Ureter (tissue), 1 donor: ENCODE measurements at places on chromosomes 3 and 15.

DNA sequence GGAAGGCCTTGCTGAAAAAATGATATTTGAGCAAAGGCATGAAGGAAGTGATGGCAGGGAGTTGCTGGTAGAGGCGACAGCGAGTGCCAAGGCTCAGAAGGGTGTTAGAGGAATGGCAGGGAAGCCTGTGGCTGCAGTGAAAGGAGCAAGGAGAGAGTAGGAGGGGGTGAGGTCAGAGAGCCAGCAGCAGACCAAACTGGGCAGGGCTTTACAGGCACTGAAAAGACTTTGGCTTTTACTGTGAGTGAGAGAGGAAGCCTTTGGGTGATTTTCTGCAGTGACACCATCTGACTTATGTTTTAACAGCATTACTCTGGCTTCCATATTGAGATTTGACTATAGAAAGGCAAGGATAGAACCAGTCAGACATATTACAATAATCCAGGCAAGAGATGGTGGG, 11.4 kb downstream of the TICRR start:
- DNase-seq, result no peak

- no peak for DNase-seq
Observed at GRCh38 chr15:39497016-39497758, 83.7 kb upstream of the THBS1 start.

GRCh38 chr3:177499779-177500423, 302.6 kb upstream of the TBL1XR1 start:
- DNase-seq, result no peak

DNA sequence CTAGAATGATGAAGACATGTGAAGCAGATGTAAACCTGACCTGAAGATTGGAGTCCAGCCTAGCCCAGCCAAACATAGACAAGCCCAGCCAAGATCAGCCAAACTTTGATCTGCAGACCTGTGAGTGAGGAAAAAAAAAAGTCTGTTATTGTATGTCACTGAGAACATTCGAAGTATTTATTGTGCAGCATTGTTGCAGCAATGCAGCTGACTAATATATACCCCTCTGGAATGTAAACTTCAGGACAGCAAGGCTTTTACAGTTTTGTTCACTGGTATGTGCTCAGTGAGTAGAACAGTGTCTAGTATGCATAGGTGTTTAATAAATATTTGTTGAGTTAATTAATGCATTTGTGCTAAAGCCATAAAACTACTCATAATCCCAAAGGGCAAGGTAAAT, 23.4 kb downstream of the TMEM202 start:
- DNase-seq, result no peak

- DNase-seq, result no peak
Observed at GRCh38 chr15:88624156-88624970, 3.2 kb downstream of the AEN start.

GRCh38 chr3:12750658-12751071, 8.4 kb downstream of the TMEM40 start:
- no peak for DNase-seq

- DNase-seq, result no peak
Observed at GRCh38 chr3:109278141-109278540, 38.2 kb downstream of the DPPA2 start.

DNA sequence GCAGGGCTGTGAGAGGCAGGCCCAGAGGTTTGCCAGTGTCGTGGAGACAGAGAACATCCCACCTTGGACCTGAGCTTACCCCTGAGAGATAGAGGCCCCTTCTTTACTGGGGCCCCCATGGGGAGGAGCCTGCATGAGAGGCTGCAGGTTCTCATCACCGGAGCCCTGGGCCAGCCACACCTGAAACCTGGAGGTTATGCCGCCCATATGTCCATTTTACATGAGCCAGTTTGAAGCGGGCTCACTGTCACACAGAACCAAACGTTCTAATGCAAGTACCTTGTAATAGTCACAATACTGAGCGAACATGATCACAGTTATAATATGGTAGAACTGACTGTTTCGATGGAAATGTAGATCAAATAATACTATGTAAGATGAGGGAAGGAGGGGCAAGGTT, 6.3 kb upstream of the IQSEC1 start:
- no peak for DNase-seq
